ENCODE measurements at places on chromosomes 3 and 15.

GRCh38 chr3:71144525-71145253, 438.8 kb downstream of the FOXP1 start:
- no peak for DNase-seq

- DNase-seq, result no peak
Measured at GRCh38 chr3:72008226-72008996, 223.5 kb upstream of the PROK2 start.

GRCh38 chr3:123883111-123883510, 1.0 kb downstream of the MYLK start:
- DNase-seq, result no peak

GRCh38 chr3:21893242-21893641, 142.2 kb upstream of the ZNF385D start:
- DNase-seq, result no peak

- DNase-seq, result no peak
Measured at GRCh38 chr3:97515076-97515475, 249.5 kb upstream of the ARL6 start.

DNA sequence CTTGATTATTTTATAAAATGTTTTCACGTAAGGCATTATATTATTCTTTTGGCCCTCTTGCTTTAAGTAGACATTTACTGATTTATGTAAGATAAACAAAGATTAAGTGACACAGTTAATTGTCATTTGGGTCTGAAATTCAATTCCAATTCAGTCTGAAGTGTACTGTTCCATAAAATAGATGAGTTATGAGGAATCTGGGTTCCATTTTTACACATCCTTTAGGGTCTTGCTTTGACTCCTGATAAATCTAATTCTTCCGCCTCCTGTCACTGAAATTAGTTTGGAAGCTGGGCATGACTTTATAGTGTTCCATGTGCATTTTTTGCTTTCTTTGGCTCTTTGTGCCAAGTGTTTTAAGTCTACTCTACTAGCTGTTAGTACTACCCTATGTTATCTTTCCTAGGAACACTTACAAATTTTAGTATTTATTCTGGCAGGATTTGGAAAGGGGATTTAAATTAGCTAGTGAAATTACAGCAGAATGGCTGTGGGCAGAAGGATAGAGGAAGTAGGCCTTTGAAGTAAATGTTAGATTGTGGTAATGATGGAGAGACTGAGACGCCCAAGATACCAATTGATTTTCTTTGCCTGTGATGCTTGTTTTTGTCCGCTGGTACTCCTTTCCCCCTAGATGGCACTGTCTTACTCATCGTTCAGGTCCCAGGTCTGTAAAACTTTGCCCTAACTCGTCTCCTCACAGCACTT, 14.3 kb downstream of the ARL8B start:
- DNase-seq, result no peak

- DNase-seq, result no peak
Measured at GRCh38 chr3:128152419-128153155, 694 bp upstream of the EEFSEC start.
